Chondrocyte (in vitro differentiated cells): ENCODE measurements at places on chromosomes 11 and 22. TPM values are rescaled to one million over a fixed set of nuclear protein-coding genes. Genes with fewer than 3 reads are reported as not detected.
A peak's percentile ranks its signal among the peaks of the same experiment; 100 is the strongest.

DNA sequence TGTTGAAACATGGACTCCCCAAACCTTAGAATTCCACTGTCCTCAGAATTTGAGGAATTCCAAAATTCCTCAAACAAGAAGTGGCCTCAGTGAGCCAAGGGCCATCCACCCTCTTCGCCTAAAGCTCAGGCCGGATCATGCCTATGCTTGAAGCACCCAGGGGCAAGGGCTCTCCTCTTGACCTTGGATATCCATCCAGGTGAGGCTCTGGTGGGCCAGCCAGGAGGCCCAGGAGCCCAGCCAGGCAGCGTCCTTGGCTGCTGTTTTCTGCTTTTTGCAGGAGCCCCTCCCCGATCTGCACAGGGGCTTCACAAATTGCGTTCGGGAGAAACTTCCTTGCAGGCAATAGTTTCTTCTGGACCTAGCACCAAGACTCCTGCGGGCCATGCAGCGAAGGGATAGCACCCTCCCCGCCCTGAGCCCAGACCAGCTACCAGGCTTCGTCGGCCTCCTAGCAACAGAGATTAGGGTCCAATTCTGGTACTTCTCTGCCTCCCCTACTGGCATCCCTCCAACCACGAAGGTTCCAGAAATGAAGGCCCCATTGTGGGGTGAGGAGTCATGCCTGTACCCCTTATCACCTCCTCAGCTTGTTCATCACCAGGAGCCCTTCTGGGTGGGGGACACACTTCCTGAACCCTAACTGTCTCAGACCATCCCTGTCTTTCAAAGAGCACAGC, 2.0 kb downstream of the PHLDA2 start:
- H3K27me3 ChIP-seq, result no peaks in the 10 kb centered on the region
- H3K4me3 ChIP-seq, result peak overlapping the region; percentile 92
- peaks cover 41% of the 10 kb centered on the region for H3K4me1 ChIP-seq
- peak; percentile 37 for DNase-seq
- H3K36me3 ChIP-seq, result no peaks in the 10 kb centered on the region

DNA sequence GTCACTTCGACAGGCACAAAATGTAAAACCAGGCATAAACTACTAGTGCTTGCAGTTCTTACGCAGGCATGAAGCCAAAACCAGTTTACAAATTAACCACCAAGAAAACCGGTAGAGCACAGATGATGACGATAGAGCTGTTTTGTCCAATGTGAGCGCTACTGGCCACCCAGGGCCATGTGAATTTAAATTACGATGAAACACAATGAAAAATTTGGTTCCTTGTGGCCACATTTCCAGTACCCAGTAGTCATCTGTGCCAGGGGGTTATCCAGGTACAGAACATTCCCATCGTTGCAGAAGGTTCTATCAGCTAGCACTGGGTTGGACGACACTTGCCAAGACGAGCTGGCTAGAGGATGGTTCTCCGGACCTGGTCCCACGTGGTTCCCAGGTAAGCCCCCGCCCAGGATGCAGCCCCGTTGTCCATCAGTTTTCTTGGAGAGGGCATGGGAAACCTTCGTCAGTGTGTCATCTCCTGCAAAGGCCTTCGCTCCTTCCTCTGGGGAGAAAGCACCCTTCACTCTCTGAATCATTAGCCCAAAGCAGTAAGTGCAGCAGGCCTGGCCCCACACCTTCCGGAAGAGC, 1.1 kb upstream of the CD81 start:
- peak; percentile 63 for DNase-seq
- H3K27me3 ChIP-seq, result no peaks in the 10 kb centered on the region
- H3K27ac ChIP-seq, result no peak overlapping the region
- H3K4me3 ChIP-seq, result peak overlapping the region; percentile 50

DNA sequence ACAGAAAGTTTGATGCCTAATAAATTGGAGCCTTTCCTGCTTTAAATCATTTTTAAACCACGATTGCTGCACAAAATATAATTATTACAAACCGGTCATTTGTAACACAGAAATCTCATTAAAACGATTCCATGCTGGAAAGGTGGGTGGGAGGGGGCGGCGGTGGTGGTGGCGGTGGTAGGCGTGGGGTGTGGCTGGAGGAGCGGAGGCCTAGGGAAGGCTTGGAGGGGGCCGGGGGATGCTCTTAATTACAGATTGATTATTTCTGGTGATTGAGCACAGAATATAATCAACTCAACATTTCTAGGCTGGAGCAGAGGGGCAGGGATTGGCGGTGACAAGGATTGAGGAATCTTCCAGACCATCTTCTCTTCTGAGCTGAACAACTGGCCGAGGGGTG, 157.5 kb downstream of the TRIM29 start:
- no peaks in the 10 kb centered on the region for H3K4me1 ChIP-seq
- DNase-seq, result no peak
- H3K36me3 ChIP-seq, result no peaks in the 10 kb centered on the region
- no peak overlapping the region for H3K27ac ChIP-seq

DNA sequence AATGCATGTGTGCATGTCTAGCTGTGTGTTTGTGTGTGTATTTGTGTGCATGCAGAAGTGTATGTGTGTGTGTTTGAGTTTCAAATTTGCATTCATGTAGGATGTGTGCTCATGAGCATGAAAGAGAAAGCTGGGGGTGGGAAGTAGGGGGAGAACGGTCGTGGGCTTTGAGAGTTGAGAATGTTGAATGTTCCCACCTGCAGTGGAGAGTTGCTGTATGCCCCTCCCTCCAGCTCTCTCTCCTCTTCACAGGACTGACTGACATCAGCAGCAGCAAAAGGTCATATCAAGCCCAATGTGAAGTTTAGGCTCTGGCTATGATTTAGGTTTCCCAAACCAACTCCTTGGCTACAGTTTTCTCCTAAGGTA, 63.8 kb upstream of the RRAS2 start:
- H3K36me3 ChIP-seq, result no peaks in the 10 kb centered on the region
- H3K27me3 ChIP-seq, result no peaks in the 10 kb centered on the region
- peaks cover 7% of the 10 kb centered on the region for H3K4me1 ChIP-seq
- no peak for DNase-seq
- no peak overlapping the region for H3K27ac ChIP-seq

DNA sequence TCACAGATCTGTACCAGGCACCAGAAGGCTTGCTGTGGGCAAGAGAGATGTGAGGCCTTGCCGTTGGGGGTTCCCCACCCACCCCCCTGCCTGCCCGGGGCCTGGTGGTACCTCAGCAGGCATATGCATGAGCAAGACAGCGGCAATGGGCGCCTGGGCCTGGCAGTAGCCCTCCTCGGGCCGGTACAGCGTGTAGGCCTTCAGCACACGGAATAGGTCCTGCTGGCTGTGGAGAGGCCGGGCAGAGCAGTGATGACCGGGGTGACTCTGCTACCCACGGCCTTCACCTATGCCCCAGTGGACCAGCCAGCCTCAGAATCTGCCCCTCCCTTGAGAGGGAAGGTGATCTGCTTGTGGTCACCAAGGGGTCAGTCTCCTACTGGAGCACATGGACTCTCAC, 5.5 kb upstream of the CASTOR1 start:
- H3K27ac ChIP-seq, result no peak overlapping the region
- peaks cover 20% of the 10 kb centered on the region for H3K4me1 ChIP-seq
- no peak overlapping the region for H3K4me3 ChIP-seq
- no peaks in the 10 kb centered on the region for H3K27me3 ChIP-seq
- DNase-seq, result no peak

DNA sequence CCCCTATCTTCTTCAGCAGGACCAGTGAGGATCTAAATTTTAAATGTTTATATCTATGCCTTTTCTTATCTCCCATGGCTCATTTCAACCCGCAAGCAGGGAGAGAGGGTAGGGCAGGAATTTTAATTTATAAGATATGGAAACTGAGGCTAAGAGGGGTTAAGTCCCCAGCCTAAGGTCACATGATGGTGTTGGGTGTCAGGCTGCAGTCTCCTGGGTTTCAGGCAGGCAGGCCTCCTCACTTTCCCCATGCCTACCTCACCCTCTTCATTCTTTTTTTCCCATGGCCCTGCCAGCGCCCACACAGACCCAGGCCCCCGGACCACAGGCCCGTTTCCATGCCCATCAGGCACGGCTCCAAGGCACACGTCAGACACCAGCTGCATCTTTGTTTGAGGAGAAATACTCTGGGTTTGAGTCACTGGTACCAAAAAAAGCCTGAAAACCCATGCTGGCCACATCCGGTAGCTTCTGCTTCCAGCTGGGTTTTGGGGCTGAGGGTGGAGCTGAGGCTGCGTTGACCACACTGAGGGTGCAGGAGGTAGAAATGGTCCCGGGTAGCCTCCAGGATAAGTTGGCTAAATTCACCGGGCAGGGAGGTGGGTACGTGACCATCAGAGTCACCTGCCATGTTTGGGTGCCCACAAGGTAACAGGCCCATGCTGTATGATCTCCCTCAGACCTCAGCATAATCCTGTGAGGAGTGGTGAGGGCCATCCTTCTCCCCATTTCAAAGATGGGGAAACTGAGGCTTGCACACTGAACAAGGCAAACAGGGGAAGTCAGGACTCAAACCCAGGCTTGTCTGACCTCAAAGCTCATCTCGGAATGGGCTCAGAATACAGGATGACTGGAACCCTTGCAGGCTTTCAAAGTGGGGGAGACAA, 7.5 kb downstream of the CRYBB1 start:
- H3K4me3 ChIP-seq, result no peak overlapping the region
- H3K27ac ChIP-seq, result peak overlapping the region; percentile 97
- H3K4me1 ChIP-seq, result peaks cover 42% of the 10 kb centered on the region

- H3K4me1 ChIP-seq, result no peaks in the 10 kb centered on the region
- H3K27me3 ChIP-seq, result peaks cover 3% of the 10 kb centered on the region
- no peak overlapping the region for H3K4me3 ChIP-seq
These were observed 582.9 kb downstream of the BRD1 start for GRCh38 chr22:49244466-49245420.

GRCh38 chr11:131037873-131038272, 121.6 kb upstream of the SNX19 start:
- no peak overlapping the region for H3K4me3 ChIP-seq
- H3K27me3 ChIP-seq, result no peaks in the 10 kb centered on the region
- no peak for DNase-seq

GRCh38 chr11:69292221-69292648, 1.7 kb upstream of the MYEOV start:
- peaks cover 3% of the 10 kb centered on the region for H3K27me3 ChIP-seq
- no peak overlapping the region for H3K4me3 ChIP-seq
- H3K4me1 ChIP-seq, result peaks cover 22% of the 10 kb centered on the region
- H3K27ac ChIP-seq, result no peak overlapping the region
- no peaks in the 10 kb centered on the region for H3K36me3 ChIP-seq

DNA sequence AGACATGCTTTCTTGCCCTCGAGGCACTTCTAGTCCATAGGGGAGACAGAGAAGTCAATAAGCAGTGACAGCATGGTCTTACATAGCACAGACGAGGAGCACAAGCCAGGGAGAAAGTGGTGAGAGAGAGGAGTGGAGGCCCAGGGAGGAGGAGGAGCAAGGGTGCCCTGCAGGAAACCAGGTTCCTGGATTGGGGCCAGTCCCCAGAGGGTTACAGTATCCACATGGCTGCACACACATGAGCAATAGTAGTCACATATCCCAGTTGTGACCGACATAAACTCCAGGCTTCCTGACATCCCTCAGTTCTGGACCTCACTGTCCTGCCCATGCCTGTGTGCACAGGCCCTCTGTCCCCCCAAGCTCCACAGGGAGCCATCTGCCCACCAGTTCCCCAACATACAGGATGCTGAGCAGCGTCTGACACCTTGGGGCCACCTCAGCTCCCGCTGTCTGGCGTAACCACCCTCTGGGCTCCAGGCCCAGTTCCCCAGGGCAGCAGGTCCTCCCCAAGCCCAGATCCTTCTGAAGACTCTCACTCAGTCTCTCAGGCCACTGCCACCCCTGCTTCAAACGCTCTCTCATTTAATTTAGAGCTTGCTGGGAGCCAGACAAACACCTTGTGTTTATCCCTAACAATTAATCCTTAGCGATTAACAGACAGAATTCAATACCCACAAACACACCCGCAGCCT, 53.7 kb downstream of the DSCAML1 start:
- H3K27me3 ChIP-seq, result peaks cover 25% of the 10 kb centered on the region
- H3K27ac ChIP-seq, result no peak overlapping the region
- H3K4me1 ChIP-seq, result no peaks in the 10 kb centered on the region
- H3K36me3 ChIP-seq, result no peaks in the 10 kb centered on the region
- no peak overlapping the region for H3K4me3 ChIP-seq

GRCh38 chr11:128302425-128303186, 284.8 kb downstream of the ETS1 start:
- H3K4me1 ChIP-seq, result peaks cover 25% of the 10 kb centered on the region
- no peak for DNase-seq
- H3K4me3 ChIP-seq, result no peak overlapping the region
- H3K36me3 ChIP-seq, result no peaks in the 10 kb centered on the region
- no peak overlapping the region for H3K27ac ChIP-seq

DNA sequence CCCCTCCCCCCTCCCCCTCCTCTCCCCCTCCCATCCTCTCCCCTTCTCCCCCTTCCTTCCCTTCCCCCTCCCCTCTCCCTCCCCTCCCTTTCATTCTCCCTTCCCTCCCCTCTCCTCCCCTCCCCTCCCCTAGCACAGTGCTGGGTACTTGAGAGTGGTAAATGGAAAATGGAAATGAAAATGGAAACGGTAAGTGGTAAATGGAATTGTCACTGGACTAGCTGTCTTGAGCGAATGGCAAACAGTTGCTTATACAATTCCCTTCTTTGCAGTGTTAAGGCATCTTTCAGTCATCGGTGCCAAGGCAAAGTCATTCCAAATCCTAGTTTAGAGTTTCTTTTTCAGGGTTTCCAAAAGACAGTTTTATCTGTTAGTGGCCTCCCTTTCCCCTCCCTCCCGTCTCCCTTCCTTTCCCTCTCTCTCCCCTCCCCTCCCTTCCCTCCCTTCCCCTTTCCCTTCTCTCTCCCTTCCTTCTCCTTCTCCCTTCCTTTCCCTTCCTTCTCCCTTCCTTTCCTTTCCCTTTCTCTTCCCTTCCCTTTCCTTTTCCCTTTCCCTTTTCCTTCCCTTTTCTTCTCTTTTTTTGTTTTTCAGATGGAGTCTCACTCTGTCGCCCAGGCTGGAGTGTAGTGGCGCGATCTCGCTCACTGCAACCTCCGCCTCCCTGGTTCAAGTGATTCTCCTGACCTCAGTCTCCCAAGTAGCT, 47.3 kb downstream of the GRAMD1B start:
- no peak overlapping the region for H3K27ac ChIP-seq
- H3K4me1 ChIP-seq, result peaks cover 27% of the 10 kb centered on the region
- H3K4me3 ChIP-seq, result no peak overlapping the region
- no peak for DNase-seq
- H3K27me3 ChIP-seq, result no peaks in the 10 kb centered on the region
- H3K36me3 ChIP-seq, result no peaks in the 10 kb centered on the region

GRCh38 chr11:86069408-86070101, 671 bp upstream of the PICALM start:
- peak overlapping the region; percentile 71 for H3K4me3 ChIP-seq
- peaks cover 9% of the 10 kb centered on the region for H3K36me3 ChIP-seq
- DNase-seq, result no peak
- peak overlapping the region; percentile 100 for H3K27ac ChIP-seq

DNA sequence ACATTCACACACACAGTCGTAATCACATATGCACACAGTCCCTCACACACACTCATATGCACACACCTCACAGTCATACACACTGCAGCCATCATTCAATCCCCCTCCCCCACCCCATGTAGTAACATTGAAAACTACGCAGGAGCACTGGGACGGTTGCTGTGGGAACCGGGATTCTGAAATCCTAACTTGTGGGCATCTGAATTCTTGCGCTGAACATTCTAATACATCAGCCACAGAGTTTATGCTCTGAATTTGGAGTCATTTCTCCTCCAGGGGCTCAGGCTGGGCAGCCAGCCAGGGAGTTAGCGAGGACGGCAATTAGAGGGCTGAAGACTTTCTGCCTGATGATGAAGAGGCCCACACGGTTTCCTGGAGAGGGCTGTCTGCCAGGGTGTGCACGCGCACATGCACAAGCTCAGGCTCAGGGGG, 32.7 kb downstream of the CD6 start:
- no peak overlapping the region for H3K27ac ChIP-seq
- H3K27me3 ChIP-seq, result peaks cover 11% of the 10 kb centered on the region
- no peak overlapping the region for H3K4me3 ChIP-seq

Gene MS4A10
- total RNA-seq, result not detected in 3 replicates

Gene SLC17A6
- not detected in 3 replicates for total RNA-seq

Gene MRGPRX3
- total RNA-seq, result not detected in 3 replicates

Gene ACTN3
- 0.07 TPM in 1 of 3 replicates, not detected in the others for total RNA-seq

Gene ZNF215
- total RNA-seq, result 2.3 to 2.4 TPM (median 2.4 TPM) in 3 replicates

Gene PRODH
- total RNA-seq, result 3.5 to 5.9 TPM (median 5.6 TPM) in 3 replicates

Gene XKR3
- not detected in 3 replicates for total RNA-seq
